ENCODE measurements at places on chromosomes 12 and 14. TPM values are rescaled to one million over a fixed set of nuclear protein-coding genes. Genes with fewer than 3 reads are reported as not detected.

- DNase-seq, result no peak
These were observed 29.1 kb downstream of the CHST11 start for GRCh38 chr12:104485651-104486362.

PMCH gene
- total RNA-seq, result not detected

DNA sequence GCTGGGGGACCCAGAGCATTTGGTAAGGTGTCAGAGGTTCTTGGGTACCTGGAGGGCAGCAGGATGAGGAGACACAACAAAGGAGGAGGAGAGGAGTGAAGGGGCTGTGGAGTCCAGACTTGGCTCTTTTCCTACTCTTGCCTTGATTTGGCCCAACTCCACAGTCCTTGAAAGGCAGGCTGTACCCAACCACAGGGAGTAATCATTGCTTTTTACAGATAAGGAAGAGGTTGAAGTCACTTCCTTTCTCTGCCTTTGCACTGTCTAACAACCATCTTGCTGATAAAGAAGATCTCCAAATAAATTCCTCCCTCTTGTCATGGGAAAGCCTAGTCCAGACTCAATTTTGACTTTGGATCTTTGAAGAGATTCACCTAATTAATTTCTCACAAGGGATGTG is 226.8 kb upstream of the HMGA2 start:
- no peak for DNase-seq

GRCh38 chr12:6927379-6928021 is at the start of gene ATN1:
TSS of gene ATN1 (plus strand) at chr12:6927959. CDS start at chr12:6934002, 6,043 bp downstream.
- DNase-seq, result peak; percentile 97

- no peak for DNase-seq
These were observed 52.3 kb downstream of the KCNC2 start for GRCh38 chr12:75157385-75157784.

DNA sequence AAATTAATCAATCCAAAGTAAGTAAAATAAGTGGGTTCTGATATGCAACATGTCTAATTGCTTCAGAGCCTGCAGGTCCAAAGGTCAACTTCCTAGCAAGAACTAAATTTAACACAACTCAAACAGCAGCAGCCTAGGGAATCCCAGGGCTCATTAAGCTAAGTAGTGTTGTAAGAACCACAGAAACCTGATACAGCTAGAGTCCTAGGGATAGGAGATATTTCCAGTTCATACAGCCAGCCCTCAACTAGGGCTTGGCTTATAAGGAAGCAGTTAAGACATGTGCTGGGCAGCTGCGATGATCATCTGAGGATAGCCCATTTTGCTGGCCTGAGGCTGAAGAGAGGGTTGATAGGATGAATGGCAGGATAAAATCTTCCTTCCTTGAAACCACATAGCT is at the start of gene OR4Q3:
TSS of gene OR4Q3 (plus strand) at position 316 of the 400 bp plus-strand sequence.
- DNase-seq, result no peak

DNA sequence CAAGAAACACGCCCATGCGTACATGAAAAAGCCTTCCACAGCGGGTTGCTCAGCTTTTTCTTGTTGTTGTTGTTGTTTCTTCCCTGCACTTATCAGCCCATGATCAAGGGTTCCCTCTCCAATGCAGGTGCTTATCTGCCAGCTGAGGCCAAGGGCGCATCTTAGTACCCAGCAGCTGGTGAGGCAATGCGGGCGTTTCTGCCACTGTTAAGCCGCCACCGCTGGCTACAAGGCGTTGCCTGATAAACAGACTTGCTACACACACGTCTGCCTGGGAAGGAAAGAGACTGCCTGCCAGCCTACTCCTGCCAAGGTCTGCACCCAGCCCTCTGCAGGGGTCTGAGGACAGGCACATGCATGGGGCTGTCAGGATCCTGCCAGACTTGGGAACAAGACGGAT is 345.9 kb downstream of the BCL11B start:
- DNase-seq, result no peak

DNA sequence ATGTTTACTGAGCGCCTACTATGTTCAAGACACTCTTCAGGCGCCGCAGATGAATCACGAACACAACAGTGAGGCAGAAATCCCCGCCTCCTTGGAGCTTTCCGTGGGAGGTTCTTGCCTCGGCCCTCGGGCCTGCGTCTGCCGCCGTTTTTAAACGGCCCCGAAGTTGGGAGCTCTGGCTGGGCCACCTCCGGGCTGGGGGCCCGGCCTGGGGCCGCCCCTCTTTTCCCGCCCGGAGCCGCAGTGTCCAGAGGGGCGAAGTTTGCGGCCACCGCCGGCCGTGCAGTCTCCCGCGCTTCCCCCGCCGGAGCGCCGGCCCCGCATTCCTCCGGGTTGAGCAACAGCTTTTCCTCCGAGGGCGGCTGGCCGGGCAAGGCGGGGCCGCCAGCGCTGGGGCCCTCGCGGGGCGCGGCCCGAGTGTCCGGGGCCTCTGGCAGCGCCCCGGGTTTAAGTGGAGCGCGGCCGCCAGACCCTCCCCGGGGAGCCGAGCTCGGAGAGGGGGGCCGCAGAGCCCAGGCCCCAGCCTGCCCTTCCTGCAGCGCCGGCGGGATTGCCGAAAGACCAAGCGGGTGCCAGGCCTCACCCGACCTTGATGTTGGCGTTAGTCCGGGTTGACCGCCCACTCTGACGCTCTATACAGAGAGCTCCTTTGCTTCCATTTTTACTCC is 18.7 kb upstream of the CTDSP2 start:
- DNase-seq, result peak; percentile 93

DNA sequence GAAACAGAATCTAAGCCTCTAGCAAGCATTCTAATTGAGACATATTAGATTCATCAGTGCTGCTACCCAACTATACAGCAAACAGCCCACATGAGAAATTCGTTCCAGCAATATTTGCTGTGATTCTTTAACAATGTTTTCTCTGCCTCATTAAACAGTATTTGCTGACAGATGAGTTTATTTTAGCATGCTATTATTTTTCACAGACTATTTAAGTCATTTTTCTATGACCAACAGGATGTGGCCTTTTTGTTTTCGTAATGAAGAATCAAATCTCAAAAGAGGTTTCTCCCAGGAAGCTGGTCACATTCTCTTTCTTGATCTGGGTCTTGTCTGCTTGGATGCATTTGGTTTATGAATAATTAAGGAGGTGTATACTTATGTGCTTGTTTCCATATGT is 23.2 kb upstream of the SERPINA12 start:
- no peak for DNase-seq

All from kidney (tissue), 22 donors.